Uterus (tissue), 4 donors: ENCODE measurements at places on chromosomes 2 and 18.
A peak's percentile ranks its signal among the peaks of the same experiment; 100 is the strongest.

GRCh38 chr2:120103723-120104467 lies 91.0 kb downstream of the EPB41L5 start:
- DNase-seq = no peak

DNA sequence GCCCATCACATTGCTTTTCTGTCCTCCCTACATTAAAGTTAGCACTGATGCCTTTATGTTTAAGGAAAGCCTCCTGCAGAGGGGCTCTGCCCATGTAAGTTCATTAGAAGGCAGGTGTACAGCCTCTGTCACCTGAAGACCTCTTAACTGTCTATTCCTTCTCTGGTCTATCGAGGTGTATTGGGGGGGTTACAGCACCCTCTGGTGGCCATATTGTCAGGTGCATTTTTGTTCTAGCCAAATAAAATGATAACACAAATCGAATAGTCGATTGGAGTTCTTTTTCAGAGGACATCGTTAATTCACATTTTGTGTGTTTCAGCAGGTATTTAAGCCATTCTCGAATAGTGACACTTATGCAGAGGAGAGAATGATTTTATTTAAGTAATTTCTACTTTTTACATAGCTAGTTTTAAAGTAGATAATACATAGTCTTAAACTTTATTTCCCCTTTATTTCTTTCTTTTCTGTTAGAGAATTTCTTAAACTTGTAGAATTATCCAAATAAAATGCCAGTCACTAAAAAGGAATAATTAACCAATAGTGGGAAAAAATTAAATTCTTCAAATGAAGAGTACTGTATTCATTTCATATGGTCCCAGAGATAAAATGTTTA lies 136.8 kb downstream of the NEDD4L start:
- peak; percentile 40 for DNase-seq

DNA sequence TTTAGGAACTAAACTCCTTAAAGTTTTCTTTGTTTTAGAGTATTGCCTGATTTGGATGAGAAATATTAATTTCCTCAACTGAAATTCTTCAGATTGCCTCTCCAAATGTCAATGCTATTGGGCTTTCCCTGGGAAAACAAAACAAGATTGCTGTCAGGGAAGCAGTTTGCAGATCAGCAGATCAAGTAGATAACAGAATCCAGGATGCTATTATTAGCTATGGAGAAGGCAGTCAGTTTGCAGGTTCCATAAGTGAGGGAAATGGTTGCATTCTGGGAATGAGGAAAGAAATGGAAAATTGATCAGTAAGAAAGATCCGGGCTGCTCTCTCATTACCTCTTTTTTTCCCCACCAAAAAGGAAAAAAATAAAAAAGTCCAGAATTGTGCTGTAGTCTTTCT lies 11.0 kb downstream of the LINC00305 start:
- no peak for DNase-seq

- no peak for DNase-seq
These were observed 101.5 kb downstream of the KCNF1 start for GRCh38 chr2:11013196-11013595.

DNA sequence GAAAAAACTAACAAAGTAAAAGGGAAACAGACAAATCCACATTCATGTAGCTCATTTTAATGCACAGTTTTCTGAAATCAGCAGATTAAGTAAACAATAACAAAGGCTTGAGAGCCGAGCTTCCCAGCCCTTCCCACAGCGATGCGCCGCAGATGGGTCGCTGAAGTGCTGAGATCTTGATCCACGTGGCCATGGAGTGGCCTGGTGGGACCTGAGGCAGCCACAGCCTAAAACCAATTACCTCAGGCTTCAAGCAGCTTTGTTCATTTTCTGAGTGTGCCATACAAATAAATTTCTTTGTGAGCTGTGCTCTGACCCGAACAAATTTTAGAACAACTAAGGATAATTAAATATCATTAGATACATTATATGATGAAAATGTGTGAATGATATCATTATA lies 25.6 kb upstream of the CYRIA start:
- no peak for DNase-seq

DNA sequence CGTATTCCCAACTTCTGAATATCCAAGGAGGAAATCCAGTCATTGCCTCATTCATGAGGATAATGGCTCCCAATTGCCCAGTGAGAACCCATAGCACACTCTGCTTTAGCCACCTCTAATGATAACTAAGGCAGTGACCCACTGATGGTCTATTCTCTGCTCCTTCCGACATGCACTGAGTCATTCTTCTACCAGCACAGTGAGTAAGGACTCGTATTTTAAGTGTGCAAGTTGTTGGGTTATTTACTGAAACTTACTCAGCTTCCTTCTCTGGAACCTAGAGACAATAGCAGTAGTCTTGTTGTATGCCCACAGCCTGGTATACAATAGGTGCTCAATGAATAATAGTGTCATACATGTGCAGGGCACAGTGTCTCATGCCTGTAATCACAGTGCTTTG lies 81.1 kb upstream of the ZNF397 start:
- no peak for DNase-seq

DNA sequence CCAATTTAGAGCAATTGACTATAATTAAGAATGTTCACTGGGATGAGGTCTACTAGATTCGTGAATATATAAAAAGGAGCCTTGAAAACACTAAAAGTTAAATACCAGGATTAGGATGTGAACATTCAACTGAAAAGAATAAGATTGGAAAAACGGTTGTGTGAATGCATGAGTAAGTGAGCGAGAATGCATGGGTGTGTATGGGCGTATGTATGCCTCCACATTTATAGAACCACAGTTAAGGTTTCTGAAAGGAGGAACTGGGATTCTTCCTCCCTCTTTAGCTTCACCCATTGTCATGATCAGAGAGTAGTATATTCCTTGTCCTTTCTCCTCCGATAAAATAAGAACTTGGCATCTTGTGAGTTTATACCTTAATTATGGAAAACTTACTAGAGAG lies 151.1 kb upstream of the UBE2E3 start:
- no peak for DNase-seq

DNA sequence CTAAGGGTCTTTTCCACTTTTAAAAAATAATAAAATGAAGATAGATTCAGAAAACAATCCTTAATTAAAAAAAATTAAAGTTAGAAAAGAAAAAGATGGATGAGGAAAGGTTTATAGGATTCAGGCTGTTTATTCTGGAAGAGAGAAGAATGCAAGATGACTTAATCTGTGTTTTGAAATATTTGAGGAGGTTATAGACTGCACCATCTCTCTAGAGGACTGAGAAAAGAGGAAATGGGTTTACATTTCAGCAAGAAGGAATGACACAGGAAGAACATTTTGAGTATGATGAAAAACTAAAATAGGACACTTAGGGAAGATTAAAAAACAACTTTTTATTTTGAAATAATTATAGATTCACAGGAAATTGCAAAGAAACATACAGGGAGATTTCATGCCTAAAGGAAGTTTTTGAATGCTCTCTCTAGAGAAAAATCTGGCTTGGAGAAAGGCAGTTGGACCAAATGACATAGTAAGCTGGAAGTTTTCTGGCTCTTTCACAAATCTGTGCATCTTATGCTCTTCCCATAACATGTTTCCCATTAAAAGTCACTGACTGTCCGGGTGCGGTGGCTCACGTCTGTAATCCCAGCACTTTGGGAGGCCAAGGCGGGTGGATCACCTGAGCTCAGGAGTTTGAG lies 75.0 kb downstream of the CERS6 start:
- no peak for DNase-seq

DNA sequence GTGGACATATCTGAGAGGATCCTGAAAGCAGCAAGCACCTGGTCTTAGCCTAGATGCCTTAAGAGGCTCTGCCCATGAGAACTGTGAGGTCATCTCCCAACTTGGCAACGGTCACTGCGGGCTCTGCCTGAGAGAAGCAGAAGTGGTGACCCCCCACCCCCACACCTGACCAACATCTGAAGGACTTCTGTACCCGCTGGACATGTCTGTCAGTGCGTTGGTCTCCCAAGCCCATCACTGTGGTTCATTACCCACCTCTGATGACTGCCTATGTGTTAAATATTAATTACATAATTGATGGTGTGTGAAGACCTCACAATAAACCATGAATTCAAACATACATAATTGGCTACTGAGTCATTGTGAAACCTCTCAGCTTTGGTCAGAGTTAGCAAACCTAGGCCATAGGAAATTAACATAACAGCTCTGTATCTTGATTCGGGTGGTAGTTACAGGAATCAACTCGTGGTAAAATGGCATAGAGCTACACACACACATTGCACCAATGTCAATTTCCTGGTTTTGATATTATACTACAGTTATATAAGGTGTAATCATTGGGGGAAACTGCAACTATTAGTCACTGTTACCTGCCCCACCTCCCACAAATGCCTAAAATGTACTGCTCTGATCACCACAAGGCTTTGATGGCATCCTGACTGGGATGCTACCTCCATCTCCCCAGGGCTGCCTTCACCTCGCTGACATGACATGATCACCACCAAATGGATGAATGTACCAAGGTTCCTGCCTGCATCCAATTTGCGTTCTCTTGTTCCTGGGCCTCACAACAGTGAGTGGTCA lies 4.3 kb upstream of the GALNT1 start:
- DNase-seq = no peak

DNA sequence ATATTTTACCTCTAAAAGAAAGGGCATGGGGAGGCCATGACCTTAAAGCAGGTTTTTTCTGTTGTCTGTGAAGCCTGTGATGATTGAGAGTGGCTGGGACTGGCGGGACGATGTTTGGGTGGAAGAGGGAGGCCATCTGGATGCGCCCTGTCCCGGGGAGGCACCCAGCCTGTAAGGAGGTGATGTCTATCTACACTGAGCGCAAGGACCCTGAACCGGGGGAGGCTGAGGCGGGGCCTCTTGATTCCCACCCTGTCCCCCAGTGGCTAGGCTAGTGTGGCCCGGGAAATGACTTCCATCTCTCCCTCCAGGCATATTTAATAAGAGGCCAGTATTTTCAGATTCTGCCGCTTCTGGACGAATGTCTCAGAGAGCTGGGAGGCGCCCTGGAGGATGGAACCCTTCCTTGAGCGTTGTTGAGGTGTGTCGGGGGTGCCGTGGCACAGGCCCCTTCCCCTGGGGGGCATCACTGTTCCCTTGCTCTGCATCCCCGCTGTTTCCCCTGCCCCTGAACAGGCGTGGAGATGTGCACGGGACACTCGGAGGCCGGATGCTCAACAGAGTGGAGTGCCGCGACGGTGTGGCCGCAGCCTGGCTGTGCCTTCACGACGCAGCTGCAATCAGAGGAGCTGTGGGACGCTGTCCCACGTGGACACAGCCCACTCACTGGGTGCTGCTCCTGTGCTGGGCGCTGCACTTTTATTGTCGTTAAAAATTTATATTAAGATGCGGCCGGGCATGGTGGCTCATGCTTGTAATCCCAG lies 185.4 kb downstream of the LDLRAD4 start:
- DNase-seq = no peak

- DNase-seq = no peak
These were observed 717 bp downstream of the IHH start for GRCh38 chr2:219059725-219060682.

- DNase-seq = no peak
These were observed 2.4 kb downstream of the DLX2 start for GRCh38 chr2:172100080-172100934.

- no peak for DNase-seq
These were observed 17.0 kb downstream of the RNU4ATAC start for GRCh38 chr2:121547646-121548045.

GRCh38 chr2:240594511-240595380 lies 8.2 kb downstream of the CAPN10 start:
- DNase-seq = peak; percentile 19

- no peak for DNase-seq
These were observed 22.9 kb upstream of the SANBR start for GRCh38 chr2:61042807-61043206.

DNA sequence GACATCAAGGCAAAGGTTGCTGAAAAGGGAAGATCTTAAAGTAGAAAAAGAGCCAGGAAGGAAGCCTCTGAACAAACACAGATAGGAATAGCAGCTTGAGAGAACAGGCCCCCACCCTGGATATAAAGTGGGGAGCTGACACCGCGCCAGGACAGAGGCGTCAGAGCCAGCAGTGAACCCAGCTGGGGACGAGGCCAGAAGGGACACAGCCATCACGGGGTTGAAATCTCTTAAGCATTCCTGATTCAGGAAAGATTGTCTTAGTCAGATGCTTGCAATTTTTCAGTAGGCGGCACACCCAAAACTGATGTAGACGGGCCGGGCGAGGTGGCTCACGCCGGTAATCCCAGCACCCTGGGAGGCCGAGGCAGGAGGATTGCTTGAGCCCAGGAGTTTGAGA lies 93.8 kb upstream of the PHLPP1 start:
- DNase-seq = no peak

- no peak for DNase-seq
These were observed 45.0 kb downstream of the MAP2 start for GRCh38 chr2:209468846-209469245.

DNA sequence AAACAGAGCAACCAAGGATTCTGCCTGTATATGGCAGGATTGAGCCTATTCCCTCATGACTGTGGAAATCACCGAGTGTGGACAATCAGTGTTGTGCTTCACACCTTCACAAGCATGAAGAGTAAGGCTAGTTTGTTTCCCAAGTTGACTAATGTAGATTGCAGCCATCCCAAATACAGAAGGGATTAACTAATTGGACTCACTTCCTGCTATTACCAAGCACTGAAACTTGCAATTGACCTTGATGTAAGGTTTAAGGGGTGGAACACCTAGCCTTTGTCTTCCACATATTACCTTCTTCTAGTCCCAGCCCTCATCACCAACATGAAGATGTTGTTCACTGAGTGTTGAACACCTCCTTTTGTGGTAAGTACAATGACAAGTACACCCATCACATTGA lies 120.9 kb upstream of the RND3 start:
- no peak for DNase-seq

DNA sequence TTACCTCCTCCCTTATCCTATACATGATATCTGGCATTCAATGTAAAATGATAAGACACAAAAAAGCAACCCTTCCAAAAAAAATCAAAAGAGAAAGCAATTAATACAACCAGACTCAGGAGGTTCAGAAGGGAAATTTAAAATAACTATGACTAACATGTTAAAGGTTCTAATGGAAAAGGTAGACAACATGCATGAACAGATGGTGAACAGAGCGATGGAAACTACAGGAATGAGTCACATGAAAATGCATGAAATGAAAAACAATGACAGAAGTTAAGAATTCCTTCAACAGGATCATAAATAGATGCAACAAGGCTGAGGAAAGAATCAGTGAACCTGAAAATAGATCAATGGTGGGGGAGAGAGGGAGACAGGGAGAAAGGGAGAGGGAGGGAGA lies 26.1 kb upstream of the ERCC3 start:
- no peak for DNase-seq

GRCh38 chr18:42310956-42311355 lies 355.9 kb downstream of the PIK3C3 start:
- no peak for DNase-seq

DNA sequence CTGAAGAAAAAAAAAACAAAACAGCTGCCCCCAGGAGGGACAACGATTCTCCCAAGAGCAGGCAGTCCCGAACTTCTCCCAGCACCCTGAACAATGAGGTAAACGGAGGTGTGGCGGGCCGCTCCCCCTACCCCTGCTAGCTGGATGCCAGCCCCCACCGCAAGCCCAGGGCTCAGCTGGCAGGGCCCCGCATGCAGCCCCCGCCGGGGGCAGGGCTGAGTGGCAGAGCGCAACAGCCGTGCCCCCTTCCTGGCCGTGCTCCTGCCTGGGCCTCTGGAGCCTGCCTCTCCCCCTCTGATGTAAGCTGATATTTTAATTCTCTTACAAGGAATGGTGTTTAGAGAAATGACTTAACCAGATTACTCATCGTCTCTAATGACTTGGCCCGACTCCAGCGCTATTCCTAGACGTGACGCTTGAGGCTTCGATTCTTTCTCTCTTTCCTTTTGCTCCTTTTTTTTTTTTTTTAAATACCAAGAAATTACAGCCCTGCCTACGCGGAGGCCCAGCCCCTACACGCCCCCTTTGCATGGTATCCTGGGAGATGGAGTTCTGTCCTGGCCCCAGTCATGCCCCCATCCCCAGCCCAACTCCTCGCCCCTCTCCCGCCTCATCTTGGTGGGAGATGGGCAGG lies 4.6 kb upstream of the ARID5A start:
- DNase-seq = peak; percentile 94
